ENCODE measurements at places on chromosomes 4 and X. TPM values are rescaled to one million over a fixed set of nuclear protein-coding genes. Genes with fewer than 3 reads are reported as not detected.

DNA sequence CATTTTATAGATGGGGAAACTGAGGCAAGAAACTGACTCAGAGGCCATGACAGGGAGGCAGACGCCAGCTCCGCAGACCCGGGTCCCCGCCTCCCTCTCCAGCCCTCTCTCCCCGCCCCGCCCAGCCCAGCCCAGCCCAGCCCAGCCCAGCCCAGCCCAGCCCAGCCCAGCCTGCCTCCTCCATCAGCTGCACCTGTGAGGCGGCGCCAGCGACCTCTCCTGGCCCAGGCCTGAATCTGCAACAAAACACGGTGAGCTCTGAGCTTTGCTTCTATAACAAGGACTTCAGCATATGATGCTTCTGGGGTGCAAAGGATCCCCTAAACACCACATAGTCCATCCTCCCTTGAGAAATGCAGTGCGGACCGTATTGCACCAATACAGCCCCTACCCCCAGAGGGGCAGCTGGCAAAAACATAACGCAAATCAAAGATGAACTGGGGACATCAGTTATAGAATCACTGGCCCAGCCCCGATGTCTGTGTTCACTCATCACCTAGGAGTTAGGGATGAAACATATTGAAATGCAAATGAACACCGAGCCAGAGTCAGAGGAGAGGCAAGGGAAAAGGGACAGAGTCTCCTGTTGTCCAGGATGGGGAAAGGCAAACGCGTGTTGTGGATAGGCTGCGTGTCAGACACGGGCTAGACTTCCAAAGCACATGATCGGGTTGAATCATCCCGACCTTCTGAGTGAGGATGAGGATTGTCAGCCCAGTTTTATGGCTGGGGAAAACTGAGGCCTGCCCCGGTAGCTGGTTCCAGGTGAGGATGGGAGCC, 216.1 kb upstream of the PSAPL1 start:
- DNase-seq = no peak
- H3K27me3 ChIP-seq = no peaks in the 10 kb centered on the region
- no peak overlapping the region for H3K4me3 ChIP-seq
- H3K4me1 ChIP-seq = no peaks in the 10 kb centered on the region

PDGFC gene
- polyA plus RNA-seq = 2.4 TPM

GRCh38 chrX:3231766-3232165, 114.7 kb downstream of the MXRA5 start:
- H3K4me1 ChIP-seq = no peaks in the 10 kb centered on the region
- DNase-seq = no peak
- no peaks in the 10 kb centered on the region for H3K36me3 ChIP-seq
- H3K4me3 ChIP-seq = no peak overlapping the region
- H3K27ac ChIP-seq = no peak overlapping the region

NALF2 gene
- 0.48 TPM for polyA plus RNA-seq

- no peak overlapping the region for H3K4me3 ChIP-seq
- peak; percentile 4 for DNase-seq
- H3K27ac ChIP-seq = no peak overlapping the region
Measured at GRCh38 chr4:91525621-91526020, 778.1 kb upstream of the GRID2 start.

DNA sequence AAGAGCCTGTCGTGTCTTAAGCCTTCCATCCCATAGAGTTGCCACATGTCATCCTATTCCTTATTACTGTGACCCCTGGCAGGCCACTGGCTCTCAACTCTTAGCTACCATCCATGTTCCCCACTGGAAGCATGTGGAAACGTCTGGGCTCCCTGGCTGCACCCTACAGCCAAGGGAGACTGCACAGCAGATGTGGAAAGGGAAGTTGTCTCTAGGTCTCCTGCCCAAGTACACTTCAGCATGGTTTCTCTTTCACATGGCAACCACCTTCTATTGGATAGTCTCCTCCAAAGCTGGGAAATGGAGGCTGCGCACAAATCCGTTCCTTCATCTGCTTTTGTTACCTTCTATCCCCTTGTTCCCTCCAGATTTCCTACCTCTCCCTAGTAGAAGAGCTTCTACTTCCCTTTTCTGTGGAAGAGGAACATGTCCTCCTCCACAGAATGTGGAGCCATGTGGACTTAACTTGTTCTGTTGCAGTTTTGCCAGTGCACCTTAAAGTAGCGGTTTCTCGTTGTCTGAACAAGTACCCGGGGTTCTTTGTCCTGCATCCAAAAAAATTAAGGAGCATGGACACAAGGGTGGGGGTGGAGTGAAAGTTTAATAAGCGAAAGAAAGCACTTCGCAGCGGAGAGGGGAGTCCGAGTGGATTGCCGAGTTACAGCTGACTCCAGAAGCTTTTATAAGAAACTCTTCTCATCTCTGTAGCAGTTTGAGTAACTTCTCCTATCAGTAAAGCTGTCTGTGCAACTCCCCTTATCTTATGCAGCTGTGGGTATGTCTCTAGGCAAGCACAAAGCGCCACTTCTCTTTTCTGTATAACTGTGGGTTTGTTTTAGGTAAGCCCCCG, 52.5 kb downstream of the HMGB2 start:
- no peaks in the 10 kb centered on the region for H3K36me3 ChIP-seq
- no peaks in the 10 kb centered on the region for H3K4me1 ChIP-seq

NOX1 gene
- polyA plus RNA-seq = not detected

DNA sequence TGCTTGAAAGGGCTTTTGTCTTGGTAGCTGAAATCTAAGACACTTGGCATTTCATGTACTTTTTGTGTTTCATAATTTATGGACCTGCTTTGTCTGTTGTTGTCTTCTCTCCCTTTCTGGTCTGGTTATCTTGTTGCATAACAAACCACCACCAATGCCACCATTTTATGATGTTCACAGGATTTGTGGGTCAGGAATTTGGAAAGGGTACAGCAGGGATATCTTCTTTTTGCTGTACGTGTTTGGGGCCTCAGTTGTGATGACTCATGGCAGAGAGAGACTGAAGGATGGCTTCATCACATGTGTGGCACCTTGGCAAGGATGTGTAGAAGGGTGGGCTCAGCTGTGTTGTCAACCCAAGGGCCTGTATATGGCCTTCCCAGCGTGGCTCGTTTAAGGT, 35.2 kb downstream of the KDM6A start:
- no peak overlapping the region for H3K4me3 ChIP-seq
- no peak for DNase-seq
- no peaks in the 10 kb centered on the region for H3K27me3 ChIP-seq
- H3K4me1 ChIP-seq = no peaks in the 10 kb centered on the region
- H3K27ac ChIP-seq = no peak overlapping the region
- H3K36me3 ChIP-seq = no peaks in the 10 kb centered on the region

Data from small intestine (tissue), 16 donors.